ENCODE measurements at places on chromosomes 2 and 18.

- no peak for DNase-seq
These were observed 43.1 kb upstream of the RTN4 start for GRCh38 chr2:55093381-55093780.

DNA sequence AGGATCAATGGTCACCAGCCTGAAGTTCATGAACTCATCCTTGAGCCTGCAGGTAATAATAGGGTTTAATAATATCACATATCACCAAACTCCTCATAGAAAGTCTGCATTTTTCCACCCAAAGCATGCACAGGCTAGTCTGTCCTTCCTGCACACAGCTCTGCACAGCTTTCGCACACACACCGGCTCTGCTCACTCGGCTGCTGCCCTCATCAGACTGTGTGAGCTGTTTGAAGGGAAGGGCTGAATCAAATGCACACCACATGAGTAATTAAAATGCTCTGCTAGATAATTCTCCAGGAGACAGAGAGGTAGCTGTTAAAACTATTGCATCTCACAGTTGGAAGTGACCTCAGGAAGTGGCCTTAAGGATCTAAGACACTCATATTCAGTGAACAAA is 108.4 kb upstream of the YPEL5 start:
- DNase-seq: no peak

GRCh38 chr18:24033641-24034412 is 19.3 kb downstream of the TTC39C start:
- no peak for DNase-seq

DNA sequence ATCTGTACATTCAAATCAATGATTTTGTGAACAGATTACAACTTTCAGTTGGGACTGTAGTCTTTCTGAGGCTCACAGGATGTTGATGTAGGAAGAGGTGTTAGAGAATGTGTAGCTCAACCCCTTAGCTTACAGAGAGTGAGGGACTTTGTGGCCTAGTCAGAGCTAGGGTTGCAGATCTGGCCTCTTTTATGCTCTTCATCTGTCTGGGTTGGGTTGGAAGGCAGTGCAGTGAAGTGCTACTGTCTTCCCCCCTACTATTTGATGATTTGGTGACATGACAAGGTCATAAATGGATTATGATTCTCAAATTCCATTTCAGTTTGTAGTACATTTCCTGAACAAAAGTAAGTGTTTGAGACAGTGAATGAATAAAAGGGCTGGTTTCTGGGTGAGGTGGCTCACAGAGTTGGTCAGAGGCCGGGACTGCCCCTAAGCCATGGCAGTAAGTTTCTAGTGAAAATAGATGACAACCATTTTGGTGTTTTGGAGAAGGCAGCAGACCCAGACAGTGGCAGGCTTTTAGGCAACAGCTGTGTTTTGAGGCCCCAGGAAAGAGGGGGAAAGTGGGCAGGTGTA is 21.6 kb downstream of the MAP4K4 start:
- no peak for DNase-seq

DNA sequence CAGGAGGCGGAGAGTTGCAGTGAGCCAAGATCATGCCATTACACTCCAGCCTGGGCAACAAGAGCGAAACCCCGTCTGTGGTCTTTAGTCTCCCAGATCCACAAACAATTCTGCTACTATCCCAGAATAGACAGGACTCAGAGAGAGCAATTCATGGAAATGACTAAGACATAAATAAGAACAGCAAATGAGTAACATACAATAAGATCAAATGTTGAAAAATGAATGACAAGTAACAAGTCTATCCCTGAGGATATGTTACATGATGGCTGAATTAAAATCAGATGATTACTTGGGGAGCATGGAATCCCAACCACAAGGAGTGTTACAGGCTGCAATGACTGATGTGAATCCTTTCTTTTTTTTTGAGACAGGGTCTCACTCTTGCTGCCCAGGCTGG is 10.3 kb downstream of the ARL5A start:
- DNase-seq: no peak

- peak; percentile 56 for DNase-seq
These were observed 111.3 kb downstream of the ESCO1 start for GRCh38 chr18:21489119-21489750.

- no peak for DNase-seq
These were observed 111.8 kb downstream of the EPB41L3 start for GRCh38 chr18:5431836-5432575.

GRCh38 chr18:62738639-62739038 is 23.3 kb downstream of the PHLPP1 start:
- DNase-seq: no peak

GRCh38 chr2:128414946-128415778 is 96.5 kb upstream of the HS6ST1 start:
- no peak for DNase-seq

DNA sequence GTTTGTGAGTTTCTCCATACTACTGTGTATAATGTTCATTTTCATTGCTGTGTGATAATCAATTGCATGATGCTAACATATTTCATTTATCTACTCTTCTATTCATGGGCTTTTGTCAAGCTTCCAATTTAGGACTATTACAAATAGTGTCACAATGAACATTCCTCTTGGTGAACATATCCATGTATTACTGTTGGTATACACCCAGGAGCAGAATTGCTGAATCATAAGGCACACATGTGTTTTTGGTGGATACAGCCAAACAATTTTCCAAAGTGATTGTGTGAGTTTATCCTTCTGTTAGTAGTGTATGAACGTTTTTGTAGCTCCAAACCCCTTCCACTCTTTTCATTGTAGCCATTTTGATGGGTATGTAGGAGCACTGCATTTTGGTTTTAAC is 101.6 kb upstream of the COPS8 start:
- DNase-seq: no peak

GRCh38 chr2:12767996-12768624 is 51.4 kb downstream of the TRIB2 start:
- DNase-seq: no peak

DNA sequence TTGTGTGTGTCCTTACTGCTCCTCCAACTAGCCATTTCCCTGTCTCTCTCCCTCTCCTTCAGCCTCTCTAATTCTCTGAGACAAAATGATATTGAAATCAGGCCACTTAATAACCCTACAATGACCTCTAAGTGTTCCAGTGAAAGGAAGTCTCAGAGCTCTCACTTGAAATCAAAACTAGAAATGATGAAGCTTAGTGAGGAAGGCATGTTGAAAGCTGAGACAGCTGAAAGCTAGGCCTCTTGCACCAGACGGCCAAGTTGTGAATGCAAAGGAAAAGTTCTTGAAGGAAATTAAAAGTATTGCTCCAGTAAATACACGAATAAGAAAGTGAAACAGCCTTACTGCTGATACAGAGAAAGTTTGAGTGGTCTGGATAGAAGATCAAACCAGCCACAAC is 72.9 kb downstream of the PRKCE start:
- no peak for DNase-seq

DNA sequence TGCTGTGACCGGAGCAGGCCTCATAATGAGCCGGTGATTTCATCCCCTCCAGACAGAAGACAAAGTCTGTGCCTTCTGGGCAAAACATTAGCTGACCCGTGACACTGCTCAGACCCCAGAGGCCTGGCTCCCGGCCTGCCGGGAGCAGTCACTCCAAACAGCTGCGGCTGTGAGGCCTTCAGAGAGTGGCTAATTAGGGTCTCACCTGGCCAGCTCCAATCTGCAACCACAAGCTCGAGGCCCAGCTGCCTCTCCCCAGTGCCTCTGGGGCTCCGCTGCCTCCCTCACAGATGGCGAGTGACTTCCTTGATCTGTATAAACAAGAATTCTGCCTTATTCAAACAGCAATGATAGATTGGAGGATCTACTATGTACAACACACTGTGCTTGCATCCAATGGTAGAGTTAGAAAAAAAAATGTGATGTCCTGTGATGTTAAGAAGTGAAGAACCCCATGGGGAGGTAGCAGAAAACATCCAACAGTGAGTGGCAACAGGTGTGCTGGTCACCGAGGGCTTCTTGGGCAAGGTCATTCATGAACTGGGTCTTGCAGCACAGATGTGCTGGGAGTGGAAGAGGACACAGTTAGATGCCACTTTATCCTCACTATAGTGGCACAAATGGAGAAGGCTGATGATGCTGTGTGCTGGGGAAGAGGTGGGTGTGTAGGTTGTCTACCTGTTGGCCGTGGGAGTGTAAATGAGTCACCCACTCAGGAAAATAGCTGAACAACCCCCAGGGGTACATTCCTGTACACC is 98.2 kb upstream of the ASAP2 start:
- peak; percentile 61 for DNase-seq

- DNase-seq: no peak
These were observed 707 bp upstream of the ERFE start for GRCh38 chr2:238158018-238158508.

DNA sequence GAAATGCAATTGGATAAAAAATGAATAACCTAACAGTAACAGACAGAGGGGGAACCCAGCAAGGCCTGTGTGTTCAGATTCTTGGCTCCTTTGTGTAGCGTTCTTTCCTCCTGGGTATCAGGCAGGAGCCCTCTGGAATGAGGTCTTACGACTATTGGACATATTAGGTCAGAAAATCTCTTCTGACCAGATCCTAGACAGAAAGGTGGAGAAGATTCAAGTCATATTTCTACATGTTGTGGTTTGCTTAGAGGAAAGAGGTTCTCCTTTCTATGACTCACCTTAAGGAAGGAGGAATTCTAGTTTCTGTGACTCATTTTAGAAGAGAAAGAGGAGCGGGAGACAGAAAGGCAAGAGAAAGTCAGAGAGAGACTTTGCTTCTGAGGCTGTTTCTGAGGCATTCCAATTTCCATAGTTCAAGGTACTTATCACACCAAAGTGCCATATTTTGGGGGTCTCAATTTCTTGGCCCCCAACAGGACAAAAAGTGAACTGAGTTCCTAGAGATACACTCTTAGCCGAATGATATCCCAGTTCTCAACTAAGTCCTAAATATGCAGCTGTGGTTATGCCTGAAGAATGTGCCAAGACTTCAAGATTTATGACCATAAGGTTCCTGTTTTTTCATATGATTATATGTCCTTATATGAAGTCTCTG is 618.6 kb downstream of the ZEB2 start:
- no peak for DNase-seq

DNA sequence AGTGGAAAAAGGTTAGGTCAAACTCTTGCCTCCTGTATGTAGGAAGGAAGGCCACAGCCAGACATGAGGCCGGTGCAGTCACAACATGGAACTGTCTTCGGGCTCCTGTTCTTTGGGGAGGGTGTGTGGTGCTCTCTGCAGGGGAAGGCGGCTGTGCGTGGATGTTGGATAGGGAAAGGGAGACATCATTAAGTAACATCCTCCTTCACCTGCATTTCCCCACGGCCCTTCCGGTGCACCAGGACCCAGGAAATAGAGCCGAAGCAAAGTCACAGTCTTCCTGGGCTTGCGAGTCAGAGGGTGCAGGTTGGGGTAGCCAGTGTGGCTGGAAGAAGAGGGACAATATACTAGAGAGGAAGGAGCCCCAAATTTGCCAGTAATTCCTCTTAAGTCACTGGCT is 78.9 kb upstream of the SMAD7 start:
- DNase-seq: no peak

DNA sequence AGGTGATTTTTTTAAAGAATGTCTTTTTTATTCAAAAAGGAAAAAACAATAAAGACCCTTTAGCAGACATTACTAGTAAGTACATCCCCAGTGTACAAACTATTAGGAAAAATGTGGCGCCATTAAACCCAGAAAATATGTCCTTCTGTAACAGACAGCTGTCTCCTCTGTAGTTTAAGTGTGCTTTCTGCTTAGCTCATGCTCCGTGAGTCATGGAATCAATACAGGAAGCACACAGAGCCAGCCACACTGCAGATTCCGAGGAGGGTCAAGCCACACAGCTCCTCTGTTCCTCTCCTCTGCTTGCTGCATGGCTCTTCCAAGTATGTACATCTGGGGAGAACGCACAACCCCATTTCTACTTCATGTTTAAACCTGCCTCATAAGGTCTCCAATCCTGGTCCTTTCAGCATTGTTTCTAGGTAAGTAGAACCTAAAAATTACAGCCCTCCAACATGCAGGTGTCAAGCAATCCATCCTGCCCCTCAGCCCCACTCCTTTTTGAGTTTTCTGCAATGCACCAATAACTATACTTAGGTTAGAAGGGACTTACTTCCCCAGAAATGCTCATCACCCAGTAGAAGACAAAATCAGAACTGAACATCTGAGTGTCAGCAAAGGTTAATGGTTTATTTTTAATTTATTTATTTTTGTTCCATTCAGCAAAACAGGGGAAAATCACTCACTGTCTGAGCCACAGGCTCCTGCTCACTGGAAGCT is 37.5 kb downstream of the ACVR1 start:
- peak; percentile 71 for DNase-seq

GRCh38 chr2:174337337-174338146 is 2.8 kb downstream of the SP9 start:
- DNase-seq: peak; percentile 69

DNA sequence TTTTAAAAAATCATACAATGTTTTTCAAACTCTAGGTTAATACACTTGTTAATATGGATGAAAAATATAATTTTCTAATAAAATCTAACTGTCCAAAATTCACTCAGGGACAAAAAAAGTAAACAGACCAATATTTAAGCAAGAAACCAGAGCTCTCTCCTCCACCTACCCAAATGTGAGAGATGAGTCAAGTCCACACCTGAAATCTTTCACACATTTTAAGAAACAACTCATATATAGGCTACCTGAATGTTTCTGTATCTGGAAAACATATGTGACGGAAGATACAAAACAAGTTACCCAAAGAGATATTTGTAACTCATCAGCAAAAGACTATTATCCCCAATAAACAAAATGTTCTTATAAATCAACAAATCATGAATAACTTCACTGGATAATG is 20.2 kb downstream of the ZNF516 start:
- DNase-seq: no peak

GRCh38 chr2:95526360-95527341 is 42.1 kb upstream of the TRIM43B start:
- peak; percentile 69 for DNase-seq

GRCh38 chr2:172751564-172751963 is 15.9 kb downstream of the RAPGEF4 start:
- no peak for DNase-seq

DNA sequence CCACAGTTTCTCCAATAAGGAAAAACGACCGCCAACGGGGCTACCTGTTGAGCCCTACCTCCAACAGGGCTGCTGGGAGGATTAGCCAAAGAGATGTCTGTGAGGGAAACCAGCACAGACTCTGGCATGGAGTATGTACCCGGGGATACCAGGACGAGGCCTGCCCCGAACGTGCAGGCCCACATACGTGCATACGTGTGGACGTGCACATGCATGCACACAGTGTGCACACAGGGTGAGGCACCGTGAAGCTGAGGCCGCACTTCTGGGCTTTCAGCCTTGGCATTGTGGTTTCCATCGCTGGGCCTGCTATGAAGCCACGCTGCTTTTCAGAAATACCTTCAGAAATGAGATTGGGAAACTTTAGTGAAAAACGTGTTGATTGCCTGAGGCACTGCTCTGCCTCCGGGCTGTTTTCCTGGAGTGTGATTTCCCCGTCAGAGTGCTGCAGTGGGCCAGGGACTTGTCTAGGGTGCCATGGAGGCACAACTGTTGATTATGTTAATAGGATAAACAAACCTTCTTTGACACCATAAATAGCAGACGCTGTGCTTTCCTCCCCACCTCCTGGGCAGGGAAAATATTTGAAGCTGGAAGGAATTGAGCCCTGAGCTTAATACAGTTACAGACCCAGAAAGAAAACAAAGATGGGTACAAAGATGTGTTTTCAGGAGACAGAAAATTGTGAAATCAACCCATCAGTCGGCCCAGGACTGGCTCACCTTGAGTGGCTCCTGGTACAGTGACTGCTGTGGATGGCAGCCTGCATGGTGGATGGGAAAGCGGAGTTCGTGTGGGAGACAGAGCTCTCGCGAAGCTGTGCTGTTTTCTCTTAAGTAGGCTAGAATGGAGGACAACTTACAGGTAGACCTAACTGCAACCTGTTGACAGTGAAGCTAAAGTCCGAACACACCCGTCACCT is 182.3 kb downstream of the FAM210A start:
- DNase-seq: no peak
